ENCODE measurements at places on chromosomes 7 and 10. TPM values are rescaled to one million over a fixed set of nuclear protein-coding genes. Genes with fewer than 3 reads are reported as not detected.

DNA sequence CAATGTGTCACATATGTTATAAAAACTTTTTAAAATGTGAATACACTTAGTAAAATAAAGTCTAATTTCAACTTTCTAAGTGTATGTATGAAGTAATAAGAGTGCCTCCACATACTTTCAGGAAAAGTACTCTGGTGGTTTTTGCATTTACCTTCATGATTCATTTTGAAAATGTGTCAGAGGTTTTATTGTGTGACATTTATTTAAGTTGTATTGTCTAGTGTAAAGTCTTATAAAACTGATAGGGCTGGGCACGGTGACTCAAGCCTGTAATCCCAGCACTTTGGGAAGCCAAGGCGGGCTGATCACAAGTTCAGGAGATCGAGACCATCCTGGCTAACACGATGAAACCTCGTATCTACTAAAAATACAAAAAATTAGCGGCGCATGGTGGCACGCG lies 226.5 kb downstream of the ITGB1 start:
- no peak for DNase-seq

DNA sequence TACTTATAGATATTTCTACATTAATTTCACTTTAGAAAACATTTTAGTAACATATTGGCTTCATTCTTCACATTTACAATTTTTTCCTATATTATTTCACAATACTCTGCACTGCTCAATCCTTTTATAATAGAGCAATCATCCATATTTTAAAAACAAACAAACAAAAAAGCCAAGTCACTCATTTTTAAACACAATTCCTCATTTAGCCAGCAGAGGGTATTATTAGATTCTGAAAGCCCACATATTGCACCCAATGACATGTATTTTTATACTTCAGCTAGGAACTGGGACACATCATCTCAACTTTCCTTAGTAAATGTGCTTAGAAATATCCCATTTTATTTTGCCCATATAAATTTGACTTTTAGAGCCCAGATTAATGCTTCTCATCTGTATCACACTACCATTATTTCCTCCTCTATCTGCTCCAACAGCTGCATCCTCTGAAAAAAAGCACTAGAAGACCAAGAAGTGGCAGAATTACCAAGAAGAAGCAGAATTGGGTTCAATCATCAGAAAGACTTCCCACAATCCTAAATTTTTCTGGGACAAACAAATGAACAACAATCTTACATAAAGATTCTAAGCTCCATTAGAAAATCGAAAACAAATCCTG lies 29.5 kb downstream of the CTNNA3 start:
- DNase-seq: no peak

GRCh38 chr10:43155221-43155620 lies 17.0 kb downstream of the CSGALNACT2 start:
- DNase-seq: no peak

DNA sequence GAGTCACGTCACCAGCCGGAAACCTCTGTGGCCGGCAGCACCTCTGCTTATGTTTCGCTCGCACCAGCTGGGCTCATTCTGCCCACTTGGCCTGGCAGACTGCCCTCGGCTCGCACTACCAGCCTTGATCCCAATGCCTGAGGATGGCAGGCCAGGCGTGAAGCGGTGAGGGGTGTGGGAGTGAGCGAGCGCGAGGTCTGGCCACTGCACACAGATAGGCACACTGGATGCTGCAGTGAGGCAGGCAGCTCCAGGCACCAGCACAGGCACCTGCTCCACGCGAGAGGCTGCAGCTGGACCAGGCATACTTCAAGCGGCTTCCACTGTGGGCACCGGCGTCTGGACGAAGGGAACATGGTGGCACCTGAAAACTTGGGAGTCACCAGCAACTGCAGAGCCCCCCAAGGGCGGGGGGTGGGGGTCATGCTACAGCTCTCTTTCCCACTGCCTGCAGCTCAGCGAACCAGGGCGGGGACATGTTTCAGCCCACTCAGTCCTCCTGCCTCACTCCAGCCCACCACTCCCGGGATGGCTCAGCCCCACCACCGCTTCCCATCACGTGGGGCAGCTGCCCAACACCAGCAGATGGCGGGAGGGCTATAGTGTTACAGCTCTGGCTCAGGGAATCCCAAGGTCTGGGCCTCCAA lies 5.4 kb upstream of the DMTF1 start:
- DNase-seq: no peak

- DNase-seq: no peak
Measured at GRCh38 chr10:11719496-11720259, 22.5 kb upstream of the ECHDC3 start.

The EN2 gene
- total RNA-seq: not detected

DNA sequence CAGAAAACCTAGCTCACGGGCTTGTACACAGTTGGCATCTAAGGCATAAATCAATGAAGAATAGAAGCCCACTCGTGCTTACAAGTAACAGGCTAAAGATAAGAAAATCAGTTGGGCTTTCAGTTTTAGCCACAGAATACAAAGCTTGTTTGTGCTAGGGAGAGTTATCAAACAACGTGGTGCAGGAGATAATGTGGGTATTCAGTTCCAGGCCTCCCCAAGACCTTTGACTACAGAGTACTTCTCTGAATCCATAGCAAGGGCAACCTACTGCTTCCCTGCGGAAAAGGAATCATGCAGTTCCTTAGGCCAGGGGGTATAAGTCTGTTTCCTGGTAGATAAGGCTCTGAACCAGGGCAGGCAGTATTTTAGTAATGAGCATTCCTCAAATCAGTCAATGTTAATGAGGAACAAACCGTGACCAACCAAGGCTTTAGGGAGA lies 219.5 kb upstream of the CSTF2T start:
- DNase-seq: no peak

The NPY4R2 gene
- not detected for total RNA-seq

The LRRC18 gene
- not detected for total RNA-seq

The PLEKHS1 gene
- 0.13 TPM for total RNA-seq

DNA sequence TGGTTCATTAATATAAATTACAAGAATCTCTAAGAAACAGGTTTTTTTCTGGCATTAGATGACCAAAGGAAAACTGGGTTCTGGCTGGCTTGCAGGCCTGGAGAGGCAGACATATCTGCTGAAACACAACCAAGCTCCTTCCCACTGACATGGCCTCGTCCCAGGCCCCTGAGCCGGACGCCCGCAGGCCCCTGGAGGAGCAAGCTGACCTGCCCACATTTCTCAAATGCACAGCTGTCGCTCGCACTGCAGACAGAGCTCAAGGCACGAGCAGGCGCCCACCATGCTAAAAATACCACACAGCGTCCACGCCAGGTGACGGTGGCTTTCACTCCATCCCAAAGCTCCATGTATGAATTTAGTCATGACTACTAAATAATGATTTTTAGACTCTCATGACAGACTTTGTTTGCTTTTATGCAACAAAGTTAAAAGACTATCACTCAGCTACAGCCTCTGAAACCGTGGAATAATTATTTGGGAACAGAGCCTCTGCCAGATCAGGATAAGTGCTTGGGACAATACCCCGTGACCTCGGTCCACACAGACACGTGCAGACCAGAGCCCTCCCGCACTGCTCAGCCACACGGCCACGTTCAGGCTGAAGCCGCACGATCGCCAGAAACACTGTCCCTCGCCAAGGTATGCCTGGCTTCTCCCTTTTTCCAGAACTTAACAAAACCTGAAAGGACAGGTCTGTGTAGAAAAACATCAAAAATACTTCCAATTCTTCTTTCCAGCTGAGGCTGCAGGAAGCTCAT lies 71.1 kb downstream of the DIP2C start:
- no peak for DNase-seq

GRCh38 chr7:131625817-131626372 lies 69.5 kb upstream of the PODXL start:
- DNase-seq: no peak

- DNase-seq: no peak
Measured at GRCh38 chr7:48389977-48390376, 218.7 kb downstream of the ABCA13 start.

The EBF3 gene
- total RNA-seq: not detected
